Activated CD4-positive, alpha-beta T cell treated with anti-CD3 and anti-CD28 coated beads for 4 hours (primary cell): ENCODE measurements at places on chromosomes 4 and X.

DNA sequence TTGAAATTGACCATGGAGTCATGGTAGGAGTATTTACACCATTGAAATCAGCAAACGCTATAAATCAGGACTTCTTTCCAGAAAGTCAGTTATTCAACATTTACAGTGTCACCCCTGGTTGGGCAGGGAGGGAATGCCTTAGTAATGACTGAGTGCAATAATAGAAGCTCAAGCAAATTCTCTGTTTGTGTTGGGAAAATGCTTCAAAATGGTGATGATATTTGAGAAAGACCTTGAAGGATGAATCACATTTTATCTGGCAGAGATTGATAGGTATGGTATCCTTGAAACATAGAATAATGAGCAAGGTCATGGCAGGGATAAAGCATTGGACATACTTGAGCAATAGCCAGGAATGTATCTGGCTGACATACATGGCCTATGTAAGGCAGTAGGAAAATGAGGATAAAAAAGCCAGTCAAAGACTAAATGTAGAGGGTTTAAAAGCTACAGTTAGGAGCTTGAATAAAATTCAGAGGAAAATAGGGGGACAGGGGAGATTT, 248.7 kb downstream of the FMR1NB start:
- DNase-seq: no peak

DNA sequence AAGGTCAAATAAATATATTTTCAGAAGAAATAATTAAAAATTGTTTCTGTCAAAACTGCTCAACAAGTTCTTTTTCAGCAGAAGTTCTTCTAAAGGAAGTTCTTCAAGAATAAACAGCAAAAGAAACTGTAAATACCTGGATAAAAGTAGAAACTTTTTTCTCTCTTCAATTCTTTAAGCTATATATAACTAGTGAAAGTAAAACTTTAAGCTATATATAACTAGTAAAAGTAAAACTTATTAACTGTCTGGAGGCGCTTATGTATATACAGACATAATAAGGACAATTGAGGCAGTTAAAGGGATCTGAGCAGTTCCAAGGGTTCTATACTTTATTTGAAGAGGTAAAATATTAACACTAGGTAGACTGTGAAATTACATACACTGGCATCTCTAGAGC, 126.9 kb downstream of the LRBA start:
- no peak for DNase-seq

- no peak for DNase-seq
Measured at GRCh38 chr4:156591679-156592078, 379.9 kb downstream of the PDGFC start.

DNA sequence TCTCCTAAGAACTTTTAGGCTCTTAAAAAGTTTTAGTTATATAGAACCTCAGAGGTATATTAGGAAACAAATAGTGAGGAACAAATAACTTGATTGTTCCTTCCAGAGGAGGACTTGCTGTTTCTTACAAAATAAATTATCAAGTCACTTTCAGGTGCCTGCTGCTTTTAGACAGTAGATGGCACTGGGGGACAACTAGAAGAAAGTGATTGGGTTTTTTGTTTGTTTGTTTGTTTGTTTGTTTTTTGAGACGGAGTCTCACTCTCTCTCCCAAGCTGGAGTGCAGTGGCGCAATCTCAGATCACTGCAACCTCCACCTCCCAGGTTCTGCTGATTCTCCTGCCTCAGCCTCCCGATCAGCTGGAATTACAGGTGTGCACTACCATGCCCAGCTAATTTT, 35.4 kb upstream of the CDKL5 start:
- DNase-seq: no peak

DNA sequence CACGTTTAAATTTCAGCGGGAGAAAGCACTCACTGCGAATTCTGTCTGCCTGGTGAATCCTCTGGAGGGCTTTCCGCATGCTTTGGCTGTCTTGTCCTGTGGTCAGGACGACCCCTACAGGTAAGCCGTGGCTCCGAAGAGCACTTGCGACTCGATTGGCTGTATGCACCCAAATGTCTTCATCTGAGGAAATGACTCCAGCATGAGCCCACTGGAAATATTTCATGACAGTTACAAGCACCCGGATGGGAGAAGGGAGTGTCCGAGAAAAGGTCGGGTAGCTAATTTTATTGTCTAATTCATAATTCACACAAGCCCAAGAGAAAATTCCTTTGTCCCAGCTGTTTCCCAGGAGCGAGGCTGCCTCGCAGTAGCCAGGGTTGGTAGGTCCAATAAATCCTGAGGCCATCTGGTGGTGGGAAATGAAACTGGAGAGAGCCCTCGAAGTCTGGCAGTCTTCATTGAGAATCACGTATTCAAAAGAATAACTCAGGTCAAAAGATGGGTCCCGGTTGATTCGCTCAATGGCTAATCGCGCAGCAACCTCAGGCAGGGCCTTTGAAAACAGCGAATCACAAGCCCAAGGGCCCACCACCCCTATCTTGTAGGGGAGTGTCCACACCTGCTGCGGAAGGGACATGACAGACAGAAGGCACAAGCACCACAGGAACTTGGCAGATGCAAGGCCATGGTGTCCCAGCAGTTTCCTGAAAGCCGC, 6.6 kb downstream of the GUCY2F start:
- peak; percentile 1 for DNase-seq

GRCh38 chr4:54542540-54543041, 115.2 kb upstream of the KIT start:
- DNase-seq: no peak

- DNase-seq: no peak
Measured at GRCh38 chr4:14267373-14268060, 640.0 kb upstream of the BOD1L1 start.

DNA sequence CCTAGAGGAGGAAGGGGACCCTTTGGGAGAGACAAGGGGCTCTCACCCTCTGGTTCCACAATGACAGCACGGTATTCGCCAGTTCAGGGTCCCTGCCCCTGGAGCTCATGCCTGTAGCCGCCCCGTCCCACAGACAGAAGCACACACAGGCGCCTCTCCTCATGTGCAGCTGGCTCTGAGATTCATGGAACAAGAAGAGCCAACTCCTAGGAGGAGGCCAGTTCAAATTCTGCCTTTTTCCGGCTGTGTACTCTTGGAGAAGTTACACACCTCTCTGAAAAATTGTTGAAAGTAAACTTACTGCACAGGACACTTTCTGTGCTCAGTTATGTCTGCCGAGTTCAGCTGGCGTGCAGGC, 15.3 kb downstream of the BLOC1S4 start:
- DNase-seq: no peak

- no peak for DNase-seq
Measured at GRCh38 chrX:12370497-12370986, 232.3 kb downstream of the FRMPD4 start.

DNA sequence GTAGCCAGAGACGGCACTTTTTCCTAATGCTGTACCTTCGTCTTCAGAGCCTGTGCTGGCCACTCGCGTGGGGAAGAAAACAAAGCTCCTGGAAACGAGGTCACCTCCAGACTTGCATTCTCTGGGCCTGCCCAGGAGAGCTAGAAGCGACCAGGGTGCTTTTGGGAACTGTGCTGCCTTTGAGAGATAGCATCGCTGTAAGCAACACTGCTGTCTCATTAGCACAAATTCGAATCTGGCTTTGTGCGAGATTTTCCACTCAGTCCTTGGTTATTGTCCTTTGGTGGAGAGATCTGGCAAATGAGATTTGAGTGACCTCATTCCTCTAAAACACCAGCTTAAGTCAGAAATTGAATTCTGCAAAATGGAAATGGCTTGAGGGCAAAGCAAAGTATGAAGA, 66.1 kb upstream of the TLR3 start:
- DNase-seq: no peak

- no peak for DNase-seq
Measured at GRCh38 chr4:168021666-168022065, 70.7 kb upstream of the ANXA10 start.

GRCh38 chrX:152992115-152992514, 1.8 kb downstream of the PNMA5 start:
- no peak for DNase-seq

DNA sequence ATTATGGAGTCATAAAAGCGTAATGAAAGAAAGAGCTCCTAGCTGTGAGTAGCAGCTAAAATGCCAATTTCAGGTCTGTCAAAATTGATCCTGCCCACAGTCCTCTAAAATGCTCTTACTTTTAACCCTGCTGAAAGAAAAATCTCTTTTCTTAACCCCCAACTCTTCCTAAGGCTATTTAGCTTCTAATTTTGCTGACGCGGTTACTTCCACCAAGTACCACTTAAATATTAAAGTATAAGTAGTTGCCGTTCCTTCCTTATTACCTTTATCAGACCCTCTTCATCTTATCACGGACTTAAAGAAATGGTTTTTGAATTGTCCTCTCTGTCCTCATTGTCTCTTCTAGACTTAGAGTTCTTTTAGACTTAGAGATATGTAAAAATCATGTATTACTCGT, 272.2 kb downstream of the FRMPD4 start:
- no peak for DNase-seq

- DNase-seq: no peak
Measured at GRCh38 chr4:133439830-133440229, 290.7 kb downstream of the PCDH10 start.

DNA sequence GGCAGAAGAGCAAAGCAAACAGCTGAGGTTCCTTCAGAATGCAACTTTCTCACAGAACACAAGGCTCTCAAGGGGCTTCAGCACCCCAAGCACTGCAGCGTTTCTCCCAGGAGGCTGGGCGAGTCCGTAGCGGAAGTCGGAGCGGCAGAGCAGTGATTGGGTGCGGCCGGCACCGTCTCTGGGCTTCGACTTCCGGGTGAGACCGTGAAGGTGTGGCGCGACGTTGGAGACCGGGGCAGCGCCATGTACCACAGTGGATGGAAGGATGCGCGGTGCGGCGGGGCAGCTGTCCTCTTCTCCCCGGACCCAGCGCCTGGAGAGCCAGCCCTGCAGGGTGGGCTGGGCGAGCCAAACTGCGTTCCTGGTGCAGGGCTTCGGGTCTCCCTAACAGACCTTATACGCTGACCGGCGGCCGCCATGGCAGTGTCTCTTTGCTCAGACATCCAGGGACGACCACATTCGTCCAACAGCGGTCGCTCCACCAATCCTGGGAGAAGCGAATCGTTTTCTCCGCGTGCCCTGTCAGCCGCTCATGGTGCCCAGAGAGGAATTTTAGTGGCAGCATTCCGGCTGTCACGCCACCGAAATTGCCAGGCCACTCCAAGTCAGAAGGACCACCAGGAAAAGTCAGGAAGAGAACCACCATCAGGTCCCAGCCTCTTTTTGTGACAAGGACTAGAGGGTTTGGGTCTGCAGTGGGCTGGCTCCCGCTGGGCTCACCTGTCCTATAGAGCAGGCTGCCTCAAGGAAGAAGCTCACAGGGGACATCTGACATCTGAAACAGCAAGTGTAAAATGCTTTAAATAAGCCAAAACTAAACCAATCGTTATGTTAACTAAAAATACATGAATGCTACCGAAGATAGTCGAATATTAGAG, 20.5 kb downstream of the TRIM61 start:
- DNase-seq: peak; percentile 63

GRCh38 chrX:14676431-14676830, 147.1 kb downstream of the GLRA2 start:
- DNase-seq: no peak

DNA sequence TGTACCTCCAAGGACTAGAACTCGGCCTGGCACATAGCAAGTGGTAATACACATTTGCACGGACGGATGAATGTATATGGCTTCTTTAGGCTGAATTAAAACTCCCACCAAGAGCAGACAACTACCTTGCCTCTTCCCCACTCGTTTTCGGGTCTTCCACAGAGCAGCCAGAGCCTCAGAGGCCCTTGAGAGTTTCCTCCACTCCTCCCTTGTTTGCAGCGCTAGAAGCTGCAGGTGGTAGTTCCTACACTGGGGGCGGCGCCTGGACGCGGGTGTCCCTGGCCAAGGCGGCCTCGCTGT, 10.2 kb upstream of the INTU start:
- DNase-seq: no peak
